ENCODE measurements at places on chromosomes 2 and 18. TPM values are rescaled to one million over a fixed set of nuclear protein-coding genes. Genes with fewer than 3 reads are reported as not detected.

DNA sequence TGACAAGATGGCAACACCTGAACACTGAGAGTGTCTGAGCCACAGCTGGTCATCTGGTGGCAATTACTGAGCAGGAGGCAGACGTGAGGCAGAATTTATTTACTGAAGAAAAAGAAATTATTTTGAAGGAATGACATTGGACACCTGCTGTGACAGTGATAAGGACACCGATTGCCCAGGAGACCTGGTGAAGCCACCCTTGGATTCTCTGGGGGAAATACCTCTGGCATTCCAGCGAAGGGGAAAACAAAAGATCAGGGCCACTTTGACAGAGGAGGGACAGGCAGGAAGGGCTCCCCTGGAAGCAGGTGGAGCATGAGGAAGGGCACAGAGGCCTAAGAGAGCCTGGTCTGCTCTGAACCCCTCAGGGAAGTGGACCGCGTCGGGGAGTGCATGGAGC is 85.4 kb upstream of the ALPP start:
- H3K27ac ChIP-seq: no peak overlapping the region
- H3K36me3 ChIP-seq: no peaks in the 10 kb centered on the region
- DNase-seq: no peak
- H3K4me3 ChIP-seq: no peak overlapping the region
- H3K4me1 ChIP-seq: no peaks in the 10 kb centered on the region

DNA sequence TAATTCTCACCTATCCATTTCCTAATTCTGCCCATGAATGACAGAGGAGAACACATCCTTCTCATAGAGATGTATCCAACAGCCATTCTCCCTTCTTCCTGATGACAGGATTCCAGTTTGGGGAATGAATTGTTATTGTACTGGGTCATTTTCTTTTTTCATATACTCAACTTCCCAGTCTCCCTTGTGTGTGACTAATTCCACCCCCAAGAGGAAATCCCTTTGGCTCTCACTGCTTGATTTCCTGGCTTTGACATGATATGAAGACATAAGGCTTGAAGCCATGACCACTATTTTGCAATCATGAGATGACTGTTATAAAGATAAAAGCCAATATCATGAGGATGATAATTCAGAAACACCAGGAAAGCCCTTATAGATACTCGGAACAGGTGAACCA is 384.7 kb upstream of the ACVR2A start:
- H3K4me1 ChIP-seq: peaks cover 6% of the 10 kb centered on the region
- no peak overlapping the region for H3K27ac ChIP-seq
- H3K27me3 ChIP-seq: no peaks in the 10 kb centered on the region
- H3K36me3 ChIP-seq: no peaks in the 10 kb centered on the region

The PTPRN gene
- total RNA-seq: 0.31 TPM

The SMIM21 gene
- total RNA-seq: not detected

DNA sequence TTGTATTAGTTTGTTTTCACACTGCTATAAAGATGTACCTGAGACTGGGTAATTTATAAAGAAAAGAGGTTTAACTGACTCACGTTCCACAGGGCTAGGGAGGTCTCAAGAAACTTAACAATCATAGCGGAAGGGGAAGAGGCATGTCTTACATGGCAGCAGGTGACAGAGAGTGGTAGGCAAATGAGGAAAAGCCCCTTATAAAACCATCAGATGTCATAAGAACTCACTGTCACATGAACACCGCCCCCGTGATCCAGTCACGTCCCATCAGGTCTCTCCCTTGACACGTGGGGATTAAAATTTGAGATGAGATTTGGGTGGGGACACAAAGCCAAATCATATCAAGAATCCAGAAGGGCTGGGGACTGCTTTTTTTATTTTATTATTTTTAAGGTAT is 120.0 kb downstream of the GALNT14 start:
- no peaks in the 10 kb centered on the region for H3K36me3 ChIP-seq
- no peak overlapping the region for H3K4me3 ChIP-seq
- DNase-seq: no peak
- H3K27me3 ChIP-seq: no peaks in the 10 kb centered on the region
- H3K27ac ChIP-seq: no peak overlapping the region

DNA sequence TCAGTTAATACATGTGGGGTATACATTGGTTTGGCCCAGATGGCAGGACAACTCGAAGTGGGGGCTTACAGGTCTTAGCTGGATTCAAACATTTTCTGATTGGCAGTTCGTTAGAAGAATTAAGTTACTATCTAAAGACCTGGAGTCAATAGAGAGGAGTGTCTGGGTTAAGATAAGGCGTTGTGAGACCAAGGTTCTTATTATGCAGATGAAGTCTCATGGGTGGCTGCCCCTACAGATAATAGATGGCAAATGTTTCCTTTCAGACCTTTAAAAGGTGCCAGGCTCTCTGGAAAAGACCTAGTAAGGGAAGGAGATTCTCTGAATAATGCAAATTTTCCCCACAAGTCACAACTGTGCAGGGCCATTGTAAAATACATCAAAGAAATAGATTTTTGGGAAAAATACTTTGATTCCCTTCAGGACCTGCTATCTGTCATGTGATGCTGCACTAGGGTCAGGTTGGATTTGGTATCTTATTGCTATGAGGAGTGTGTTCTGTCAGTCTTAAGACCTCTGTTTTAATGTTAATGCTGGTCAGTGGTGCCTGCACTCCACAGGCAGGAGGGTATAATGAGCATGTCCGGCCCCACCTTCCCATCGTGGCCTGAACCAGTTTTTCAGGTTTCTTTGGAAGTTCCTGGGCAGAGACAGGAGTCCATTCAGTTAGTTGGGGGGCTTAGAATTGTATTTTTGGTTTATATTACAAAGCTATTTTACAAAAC is 14.3 kb upstream of the MC5R start:
- no peak overlapping the region for H3K4me3 ChIP-seq
- H3K36me3 ChIP-seq: no peaks in the 10 kb centered on the region
- no peak overlapping the region for H3K27ac ChIP-seq
- no peaks in the 10 kb centered on the region for H3K27me3 ChIP-seq
- no peaks in the 10 kb centered on the region for H3K4me1 ChIP-seq

The IHH gene
- total RNA-seq: 1.3 TPM

- no peak overlapping the region for H3K27ac ChIP-seq
- no peaks in the 10 kb centered on the region for H3K4me1 ChIP-seq
- H3K4me3 ChIP-seq: no peak overlapping the region
- no peaks in the 10 kb centered on the region for H3K36me3 ChIP-seq
- no peaks in the 10 kb centered on the region for H3K27me3 ChIP-seq
- DNase-seq: peak; percentile 20
These were observed 36.1 kb downstream of the MROH2A start for GRCh38 chr2:233814056-233814835.

DNA sequence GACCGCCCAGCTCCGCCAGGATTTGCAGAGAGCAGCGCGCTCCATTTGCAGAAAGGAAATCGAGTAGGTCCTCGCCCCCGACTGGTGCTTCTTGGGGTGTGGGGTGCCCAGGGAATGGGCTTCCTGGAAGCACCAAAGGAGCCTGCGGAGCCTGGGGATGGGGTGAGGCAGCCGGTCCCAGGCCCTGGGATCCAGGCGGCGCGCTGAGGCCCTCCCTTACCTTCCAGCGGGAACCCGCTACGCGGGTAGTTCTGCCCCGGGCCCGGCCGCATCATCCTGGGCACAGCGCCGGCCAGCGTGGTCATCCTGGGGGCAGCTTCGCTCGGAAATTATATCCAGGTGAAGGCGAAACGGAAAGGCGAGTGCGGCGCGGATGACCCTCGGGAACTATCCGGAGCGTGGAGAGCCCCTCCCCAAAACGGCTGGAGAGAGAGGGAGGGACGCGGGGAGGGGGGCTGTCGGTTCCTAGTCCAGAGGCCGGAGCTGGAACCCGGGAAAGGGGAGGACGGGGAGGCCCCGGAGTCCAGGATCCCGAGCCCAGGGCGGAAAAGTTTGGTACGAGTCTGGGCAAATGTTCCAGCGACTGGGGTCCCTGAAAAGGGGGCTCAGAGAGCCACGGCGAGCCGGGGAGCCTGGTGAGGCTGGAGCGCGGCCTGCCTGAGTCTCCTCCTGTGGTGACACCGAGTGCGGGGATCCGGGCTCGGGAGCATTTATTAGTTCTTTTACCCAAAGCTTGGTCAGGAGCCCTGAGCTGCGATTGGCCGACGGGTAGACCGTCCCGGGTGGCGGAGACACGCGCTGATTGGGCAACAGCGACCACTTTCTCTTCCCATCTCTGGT is at the start of gene PAX3:
PAX3 (minus strand) TSS at position 688 of the 840 bp plus-strand sequence; CDS start at position 305, 383 bp downstream.
- peak; percentile 51 for DNase-seq
- H3K4me1 ChIP-seq: peaks cover 29% of the 10 kb centered on the region
- no peak within 1 kb of the TSS for H3K27ac ChIP-seq
- no peaks in the 10 kb centered on the region for H3K36me3 ChIP-seq
- H3K27me3 ChIP-seq: peaks cover 13% of the 10 kb centered on the region

DNA sequence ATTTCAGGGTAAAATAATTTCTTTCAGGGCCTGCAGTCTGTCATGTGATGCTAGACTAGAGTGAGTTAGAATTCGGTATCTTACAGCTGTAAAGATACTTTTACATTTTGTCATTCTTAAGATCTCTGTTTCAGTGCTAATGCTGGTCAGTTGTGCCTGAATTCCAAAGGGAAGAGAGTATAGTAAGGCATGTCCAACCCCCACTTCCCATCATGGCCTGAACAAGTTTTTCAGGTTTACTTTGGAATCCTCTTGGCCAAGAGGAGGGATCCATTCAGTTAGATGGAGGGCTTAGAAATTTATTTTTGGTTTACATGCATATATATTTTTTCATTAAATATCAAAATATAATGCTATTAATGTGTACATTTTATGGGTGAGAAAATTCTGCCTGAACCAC is 596.6 kb downstream of the XIRP2 start:
- H3K4me3 ChIP-seq: no peak overlapping the region
- DNase-seq: no peak
- H3K27me3 ChIP-seq: no peaks in the 10 kb centered on the region
- H3K4me1 ChIP-seq: no peaks in the 10 kb centered on the region
- no peak overlapping the region for H3K27ac ChIP-seq

The ICOS gene
- total RNA-seq: not detected

The ALPI gene
- total RNA-seq: not detected

GRCh38 chr18:33802955-33803354 is 224.9 kb downstream of the ASXL3 start:
- no peaks in the 10 kb centered on the region for H3K27me3 ChIP-seq
- no peaks in the 10 kb centered on the region for H3K4me1 ChIP-seq
- DNase-seq: peak; percentile 75
- no peak overlapping the region for H3K4me3 ChIP-seq
- H3K27ac ChIP-seq: no peak overlapping the region
- no peaks in the 10 kb centered on the region for H3K36me3 ChIP-seq

The CRYGD gene
- not detected for total RNA-seq

The EN1 gene
- not detected for total RNA-seq

- no peaks in the 10 kb centered on the region for H3K4me1 ChIP-seq
- no peaks in the 10 kb centered on the region for H3K27me3 ChIP-seq
- H3K4me3 ChIP-seq: no peak overlapping the region
- H3K27ac ChIP-seq: no peak overlapping the region
- no peak for DNase-seq
These were observed 21.2 kb downstream of the WDFY1 start for GRCh38 chr2:223923976-223924375.

DNA sequence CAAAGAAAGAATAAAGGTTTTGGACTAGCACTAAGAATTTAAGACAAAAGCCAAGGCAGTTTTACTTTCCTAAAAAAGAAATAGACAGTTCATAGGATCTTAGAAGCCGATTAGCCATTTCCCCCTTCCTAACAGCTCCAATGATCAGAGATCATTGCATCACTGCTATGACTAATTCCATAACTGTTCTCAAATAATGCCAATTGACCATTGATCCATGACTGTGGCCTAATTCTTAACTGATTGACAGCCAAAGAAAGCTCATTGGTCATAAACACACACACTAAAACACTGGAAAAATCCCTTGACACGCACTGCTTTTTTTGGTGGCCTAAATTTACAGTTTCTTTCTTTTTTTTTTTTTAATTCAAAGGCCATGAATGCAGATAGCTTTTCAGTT is 345.0 kb upstream of the ACVR2A start:
- H3K4me3 ChIP-seq: no peak overlapping the region
- H3K4me1 ChIP-seq: no peaks in the 10 kb centered on the region
- H3K27ac ChIP-seq: no peak overlapping the region
- no peaks in the 10 kb centered on the region for H3K36me3 ChIP-seq

The SAG gene
- not detected for total RNA-seq

The TEKT4 gene
- not detected for total RNA-seq

- H3K36me3 ChIP-seq: no peaks in the 10 kb centered on the region
- no peak for DNase-seq
- no peaks in the 10 kb centered on the region for H3K27me3 ChIP-seq
- H3K4me3 ChIP-seq: no peak overlapping the region
- H3K4me1 ChIP-seq: no peaks in the 10 kb centered on the region
These were observed 31.3 kb upstream of the C1D start for GRCh38 chr2:68094111-68094510.

DNA sequence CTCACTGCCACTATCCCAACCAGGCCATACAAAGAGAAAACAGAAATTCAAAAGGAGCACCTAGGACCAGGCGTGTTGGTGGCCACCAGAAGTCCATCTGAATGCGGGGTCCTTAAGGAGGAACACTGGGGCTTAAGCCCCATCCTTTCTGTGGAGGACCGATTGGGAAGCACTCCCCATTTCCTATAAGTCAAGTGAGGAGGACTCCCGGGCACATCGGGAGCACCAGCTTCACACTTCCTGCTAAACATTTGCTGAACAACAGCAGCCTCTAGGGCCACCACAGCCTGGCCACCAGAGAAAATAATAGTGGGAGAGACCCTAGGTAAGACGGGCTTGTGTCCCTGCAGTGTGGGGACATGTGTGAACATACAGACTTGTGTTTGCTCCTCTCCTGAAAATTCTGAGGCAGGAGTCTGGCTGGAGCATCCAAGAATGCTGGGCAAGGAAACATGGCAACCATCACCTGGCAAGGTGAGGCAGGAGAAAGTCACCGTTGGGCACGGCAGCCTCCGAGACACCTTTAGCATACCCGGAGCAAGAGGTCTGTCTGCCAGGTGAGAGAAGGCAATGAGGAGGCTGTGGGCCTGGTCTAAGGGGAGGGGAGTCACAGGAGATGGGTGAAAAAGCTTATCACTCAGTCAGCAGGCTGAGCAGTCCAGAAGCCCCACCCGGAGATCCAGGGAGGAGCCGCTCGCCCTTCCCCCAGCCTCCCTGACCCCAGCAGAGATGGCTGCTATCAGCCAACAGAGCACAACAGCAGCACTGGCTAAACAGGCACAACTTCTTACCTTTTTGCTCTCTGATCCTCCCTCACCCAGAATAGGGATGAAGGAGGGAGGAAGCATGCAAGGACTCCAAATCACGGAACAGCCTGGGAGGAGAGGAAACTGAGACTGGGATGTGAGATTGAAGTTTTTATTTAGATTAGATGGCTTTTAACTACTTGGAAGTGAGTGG is 282.3 kb downstream of the EIPR1 start:
- no peaks in the 10 kb centered on the region for H3K36me3 ChIP-seq
- no peaks in the 10 kb centered on the region for H3K27me3 ChIP-seq
- H3K27ac ChIP-seq: no peak overlapping the region

Data from right lobe of liver (tissue), 6 donors.